Lower leg skin (tissue), 4 donors: ENCODE measurements at places on chromosomes 5 and 9. TPM values are rescaled to one million over a fixed set of nuclear protein-coding genes. Genes with fewer than 3 reads are reported as not detected.

Gene ANKRD34B
- total RNA-seq = not detected

Gene SLCO6A1
- not detected for total RNA-seq

Gene FOXD1
- 0.63 TPM for total RNA-seq

Gene CD72
- total RNA-seq = 2.6 TPM

Gene KCNV2
- not detected for total RNA-seq

Gene INSL6
- total RNA-seq = not detected

Gene RNF208
- 3.7 TPM for total RNA-seq

Gene MRPL41
- 59.1 TPM for total RNA-seq

Gene SLC6A3
- not detected for total RNA-seq

Gene CBY3
- not detected for total RNA-seq

Gene FBP2
- total RNA-seq = not detected

Gene PCA3
- total RNA-seq = not detected

Gene OR1J2
- not detected for total RNA-seq

Gene LCN1
- total RNA-seq = not detected

Gene TNFSF8
- total RNA-seq = 0.27 TPM
